Activated T-helper 1 cell treated with anti-CD3 and anti-CD28 coated beads, Interleukin-2, amount 50 U/mL, for 16 hours (primary cell): ENCODE measurements at places on chromosomes 3 and 15.

- no peak for DNase-seq
Observed at GRCh38 chr15:53974121-53974520, 4.1 kb upstream of the UNC13C start.

DNA sequence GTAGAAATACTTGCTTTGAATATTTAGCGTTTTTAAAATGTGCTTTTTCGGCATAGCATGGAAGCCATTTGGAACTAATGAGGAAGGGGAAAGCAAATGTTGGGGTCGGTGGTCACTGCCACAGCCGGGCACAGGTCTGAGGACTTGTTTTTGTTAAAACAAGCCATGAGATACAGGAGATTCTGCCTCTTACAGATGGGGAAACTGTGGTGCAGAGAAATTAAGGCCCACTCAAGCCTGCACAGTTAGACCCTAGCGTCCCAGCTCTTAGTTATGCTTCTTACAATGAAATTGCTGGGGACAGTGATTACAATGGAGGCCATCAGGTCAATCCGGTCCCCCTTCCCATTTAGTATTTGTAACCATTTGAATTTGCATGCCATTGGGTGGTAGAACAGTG, 2.5 kb upstream of the GPR171 start:
- no peak for DNase-seq

- DNase-seq = no peak
Observed at GRCh38 chr15:72503147-72503546, 29.0 kb downstream of the ARIH1 start.

DNA sequence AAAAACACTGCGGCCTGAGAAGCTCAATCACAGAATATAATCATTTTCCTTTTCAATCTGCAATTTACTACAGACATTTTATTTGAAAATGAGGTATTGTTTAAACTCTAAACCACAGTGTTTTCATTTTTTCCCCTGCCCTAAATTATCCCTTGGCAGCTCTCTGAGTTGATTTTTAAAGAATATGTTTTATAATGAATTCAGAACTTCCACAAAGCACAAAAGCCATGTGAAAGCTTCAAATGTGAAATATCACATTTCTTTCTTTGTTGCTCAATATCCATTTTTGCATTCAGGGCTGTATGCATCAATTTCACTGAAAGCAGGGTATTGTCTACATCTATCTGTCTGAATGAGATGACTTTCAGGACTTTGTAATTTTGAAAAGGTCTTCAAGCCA, 813.6 kb upstream of the ALCAM start:
- DNase-seq = no peak

- DNase-seq = no peak
Observed at GRCh38 chr3:115975353-115975752, 352.0 kb downstream of the GAP43 start.

GRCh38 chr3:25854214-25854613, 64.3 kb downstream of the OXSM start:
- no peak for DNase-seq

DNA sequence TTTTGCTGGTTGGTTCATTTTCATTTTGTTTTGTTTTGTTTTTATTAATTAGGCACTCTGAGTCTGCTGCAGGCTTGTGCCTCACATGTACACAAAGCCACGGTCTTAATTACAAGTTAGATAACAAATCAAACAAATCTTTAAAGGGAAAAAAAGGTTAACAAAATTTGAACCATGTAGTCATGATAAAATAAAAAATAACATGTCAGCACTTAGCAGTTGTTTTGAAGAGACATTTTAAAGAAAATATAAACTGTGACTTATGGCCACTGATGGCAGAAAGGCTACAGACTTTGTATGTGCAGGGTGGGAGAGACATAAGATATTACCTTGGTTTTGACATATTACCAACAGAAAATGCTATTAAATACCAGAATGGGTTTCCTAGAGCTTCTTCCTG, 1035.4 kb downstream of the TUSC7 start:
- no peak for DNase-seq

DNA sequence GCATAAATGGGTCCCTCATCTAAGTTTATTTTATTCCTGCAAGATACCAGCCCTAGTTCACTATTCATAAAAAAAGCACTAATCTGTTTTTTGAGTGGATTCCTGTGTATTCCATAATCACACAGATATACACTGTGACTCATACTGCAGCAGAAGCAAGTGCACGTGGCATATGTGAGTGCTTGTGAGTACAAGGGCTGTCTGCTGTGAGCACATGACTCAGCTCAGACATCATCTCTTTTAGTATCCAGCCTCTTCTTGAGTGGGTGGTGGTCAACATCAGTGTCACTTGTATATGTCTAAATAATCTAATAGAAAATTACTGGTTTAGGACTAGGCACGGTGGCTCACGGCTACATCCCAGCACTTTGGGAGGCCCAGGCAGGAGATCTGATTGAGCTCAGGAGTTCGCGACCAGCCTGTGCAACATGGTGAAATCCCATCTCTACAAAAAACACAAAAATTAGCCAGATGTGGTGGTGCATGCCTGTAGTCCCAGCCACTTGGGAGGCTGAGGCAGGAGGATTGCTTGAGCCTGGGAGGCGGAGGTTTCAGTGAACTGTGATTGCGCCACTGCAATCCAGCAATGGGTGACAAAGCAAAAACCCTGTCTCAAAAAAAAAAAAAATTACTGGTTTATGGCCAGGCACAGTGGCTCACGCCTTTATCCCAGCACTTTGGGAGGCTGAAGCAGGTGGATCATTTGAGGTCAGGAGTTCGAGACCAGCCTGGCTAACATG, 49.8 kb downstream of the NIPA2 start:
- DNase-seq = no peak

DNA sequence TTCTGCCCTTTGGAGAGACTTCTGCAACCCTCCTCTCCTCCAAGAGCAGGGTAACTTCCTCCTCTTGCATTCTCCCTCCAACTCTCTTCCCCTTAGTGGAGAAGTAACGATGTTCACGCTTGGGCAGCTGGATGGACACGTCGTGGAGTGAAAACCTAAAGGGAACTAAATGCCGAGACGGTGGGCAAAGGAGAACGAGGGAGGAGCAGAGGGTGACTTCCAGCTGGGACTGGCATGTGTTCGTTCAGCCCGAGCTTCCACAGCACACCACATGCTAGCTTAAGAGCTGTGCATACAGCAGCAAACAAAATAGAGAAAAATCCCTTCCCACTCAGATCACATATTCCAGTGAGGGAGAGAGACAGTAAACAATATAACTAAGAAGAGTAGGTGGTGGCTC, 179.8 kb downstream of the SLCO3A1 start:
- DNase-seq = no peak

DNA sequence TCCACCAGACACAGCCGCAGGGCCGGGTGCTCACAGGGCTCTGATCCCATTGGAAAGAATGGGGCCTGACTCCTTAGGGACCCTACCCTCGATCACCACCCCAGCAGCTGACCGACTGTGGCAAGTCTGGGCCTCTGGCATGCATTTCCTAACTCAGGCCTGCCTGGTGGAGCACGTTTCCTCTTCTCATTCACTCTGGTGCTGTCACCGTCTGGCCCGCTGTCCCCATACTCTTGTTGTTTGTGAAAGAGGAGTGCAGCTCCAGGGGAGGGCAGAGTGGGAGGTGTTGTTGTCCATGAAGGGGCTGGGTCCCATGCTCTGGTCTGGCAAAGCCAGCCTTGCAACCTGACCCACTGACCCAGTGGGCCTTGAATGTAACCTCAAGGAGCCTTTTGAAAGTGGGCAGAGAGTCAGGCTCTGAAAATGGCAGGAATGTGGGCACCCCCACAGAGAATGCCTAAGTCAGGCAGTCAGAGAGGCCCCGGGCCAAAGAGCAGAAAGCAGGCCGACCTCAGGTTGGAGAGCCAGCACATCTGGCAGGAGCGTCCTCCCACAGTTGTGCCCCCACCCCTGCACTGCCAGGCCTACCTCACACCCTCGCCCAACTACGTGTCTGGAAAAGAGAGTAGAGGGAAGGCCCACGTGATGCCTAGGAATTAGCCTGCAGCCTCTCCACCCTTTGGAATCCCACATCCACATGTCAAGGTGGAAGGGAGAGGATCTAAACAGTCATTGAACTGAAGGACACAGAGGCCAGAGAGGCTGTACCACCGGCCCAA, 10.9 kb downstream of the SEMA7A start:
- DNase-seq = no peak

DNA sequence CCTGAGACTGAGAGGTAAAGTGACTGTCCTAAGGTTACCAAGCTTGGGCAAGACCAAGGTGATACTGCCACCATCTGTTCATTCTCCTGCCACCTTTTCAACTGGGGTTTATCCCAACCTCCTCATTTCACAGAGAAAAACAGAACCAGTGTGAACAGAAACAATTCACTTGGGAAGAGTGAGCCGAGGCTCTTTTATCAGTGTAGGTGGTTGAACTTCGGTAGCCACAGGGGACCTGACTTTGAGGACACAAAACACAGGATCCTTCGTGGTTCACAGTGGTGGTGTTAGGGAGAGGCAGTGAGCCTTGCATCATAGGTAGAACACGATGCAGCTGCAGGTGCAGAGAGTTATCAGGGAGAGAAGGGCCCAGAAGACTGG, 72.8 kb upstream of the ICE2 start:
- no peak for DNase-seq

DNA sequence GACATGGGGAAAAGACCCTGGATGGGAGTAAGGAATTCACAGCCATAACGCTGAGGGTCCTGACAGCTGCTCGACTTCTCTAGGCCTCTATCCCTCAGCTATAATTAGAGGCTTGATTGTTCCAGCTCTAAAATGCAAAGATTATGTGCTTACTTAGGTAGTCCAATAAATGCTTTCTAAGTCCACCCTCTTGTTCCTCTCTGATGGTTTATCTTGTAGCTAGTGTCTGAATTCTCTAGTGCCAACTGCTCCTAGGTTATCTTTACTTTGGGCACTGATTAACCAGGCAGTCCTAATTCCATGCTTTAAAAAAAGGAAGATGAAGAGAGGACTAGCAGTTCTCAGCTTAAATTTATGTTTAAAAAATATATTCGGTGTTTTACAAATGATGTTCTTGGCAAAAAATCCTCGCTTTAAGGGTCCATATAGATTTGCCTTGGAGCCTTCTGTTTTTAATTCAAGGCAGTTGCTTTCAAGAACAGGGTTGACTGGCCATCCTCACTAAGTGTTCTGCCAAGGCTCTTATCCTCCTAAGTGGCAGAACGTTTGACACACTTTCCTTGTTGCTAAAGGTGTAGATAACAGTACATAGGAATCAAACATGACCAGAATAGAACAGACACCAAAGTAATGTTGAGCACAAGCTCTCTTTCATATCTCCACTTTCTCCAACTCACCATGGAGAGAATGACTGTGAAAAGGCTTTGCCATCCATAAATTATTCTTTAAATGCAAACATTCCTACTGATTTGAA, 60.6 kb downstream of the THRB start:
- no peak for DNase-seq

- no peak for DNase-seq
Observed at GRCh38 chr3:193824365-193824764, 231.4 kb downstream of the OPA1 start.
